GM13977 (cell line): ENCODE measurements at places on chromosomes 5 and 9.
A peak's percentile ranks its signal among the peaks of the same experiment; 100 is the strongest.

GRCh38 chr9:116288658-116289057 is 135.1 kb downstream of the PAPPA start:
- no peak for DNase-seq

DNA sequence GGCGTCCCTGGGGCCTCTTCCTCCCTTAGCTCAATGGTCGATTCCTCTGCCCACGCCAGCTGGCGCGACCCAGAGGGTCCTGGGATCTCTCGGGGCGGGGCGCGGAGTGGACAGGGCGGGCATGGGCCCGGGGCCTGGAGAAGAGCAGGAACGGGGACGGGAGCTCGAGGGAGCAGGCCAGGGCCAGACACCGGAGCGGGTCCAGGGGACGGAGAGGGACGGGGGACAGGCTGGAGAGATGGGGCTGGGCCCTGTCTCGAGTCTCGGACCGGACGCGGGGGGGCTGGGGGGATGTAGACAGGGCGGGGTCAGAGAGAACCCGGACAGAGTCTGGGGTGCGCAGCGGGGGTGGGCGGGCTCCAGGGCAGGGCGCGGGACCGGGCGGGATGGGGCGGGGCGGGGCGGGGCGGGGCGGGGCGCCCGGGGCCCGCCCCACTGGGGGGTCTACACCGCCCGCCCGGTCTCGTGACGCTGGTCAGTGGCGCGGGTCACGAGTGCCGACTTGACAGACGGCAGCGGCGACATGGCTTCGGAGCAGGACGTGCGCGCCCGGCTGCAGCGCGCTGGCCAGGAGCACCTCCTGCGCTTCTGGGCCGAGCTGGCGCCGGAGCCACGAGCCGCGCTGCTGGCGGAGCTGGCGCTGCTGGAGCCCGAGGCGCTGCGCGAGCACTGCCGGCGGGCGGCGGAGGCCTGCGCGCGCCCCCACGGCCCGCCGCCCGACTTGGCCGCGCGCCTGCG is at the start of gene UAP1L1:
Gene UAP1L1, plus strand, starts transcription at position 508 of the 738 bp plus-strand sequence. Its CDS starts 16 bp downstream, at position 524.
- DNase-seq = peak; percentile 86

DNA sequence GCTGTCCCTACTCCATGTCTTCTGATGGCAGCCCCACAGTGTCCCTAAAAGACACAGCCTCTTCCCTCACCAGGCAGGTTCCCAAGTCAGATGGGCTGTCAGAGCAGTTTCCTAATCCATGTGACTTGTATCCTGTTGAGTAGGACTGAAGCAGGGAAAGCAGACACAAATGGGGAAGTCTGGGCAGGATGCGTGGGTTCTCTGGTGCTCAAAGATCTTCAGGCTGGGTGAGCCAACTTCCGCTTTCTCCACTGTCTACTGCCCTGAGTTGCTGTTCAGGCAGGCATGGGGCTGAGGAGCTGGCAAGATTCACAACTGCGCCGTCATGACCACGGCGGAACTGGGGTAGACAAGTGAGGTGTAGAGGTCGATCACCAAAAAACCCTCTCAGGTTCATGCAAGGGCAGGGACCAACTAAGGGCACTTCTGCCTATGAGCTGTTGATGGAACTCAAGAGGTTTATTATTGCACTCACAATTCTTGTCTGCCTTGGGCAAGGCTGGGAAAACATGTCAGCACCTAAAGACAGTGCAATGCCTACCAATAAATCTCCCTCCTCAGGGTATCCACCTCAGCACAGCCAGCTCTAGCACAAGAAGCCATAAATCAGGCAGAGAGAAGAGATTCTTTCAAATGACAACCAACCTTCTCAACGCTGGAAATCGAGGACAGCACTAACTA is 83.4 kb downstream of the RAPGEF1 start:
- DNase-seq = peak; percentile 48

- no peak for DNase-seq
Observed at GRCh38 chr9:76901801-76902200, 4.1 kb downstream of the PRUNE2 start.

- DNase-seq = no peak
Observed at GRCh38 chr5:38660194-38660668, 103.8 kb upstream of the LIFR start.

GRCh38 chr5:141910271-141910673 is 13.4 kb upstream of the DELE1 start:
- DNase-seq = no peak

DNA sequence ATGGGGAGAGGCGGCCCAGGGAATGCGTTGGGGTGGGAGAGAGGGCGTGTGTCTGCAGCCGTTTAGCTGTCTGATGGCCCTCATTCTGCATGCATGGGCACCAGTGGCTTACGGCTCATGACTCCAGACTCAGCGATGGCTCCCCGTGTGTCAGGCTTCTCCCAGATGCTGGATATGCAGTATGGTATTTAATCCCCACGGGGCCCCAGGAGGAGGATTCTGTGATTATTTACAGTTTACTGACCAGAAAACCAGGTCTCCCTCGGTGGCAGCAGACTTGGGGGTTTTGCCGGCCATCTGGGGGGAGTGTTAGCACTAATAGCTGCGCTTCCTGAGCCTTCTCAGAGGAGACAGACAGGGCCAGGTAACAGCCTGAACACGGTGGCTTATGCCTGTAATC is 4.3 kb downstream of the PRDM12 start:
- no peak for DNase-seq

- no peak for DNase-seq
Observed at GRCh38 chr5:163914910-163915309, 409.5 kb downstream of the MAT2B start.

GRCh38 chr5:64333886-64334285 is 168.2 kb downstream of the RNF180 start:
- DNase-seq = no peak

GRCh38 chr9:111529787-111530186 is 4.8 kb downstream of the ZNF483 start:
- DNase-seq = no peak
